ENCODE measurements at places on chromosomes 5 and 9. TPM values are rescaled to one million over a fixed set of nuclear protein-coding genes. Genes with fewer than 3 reads are reported as not detected.

Gene CKS2
- 16.6 TPM for total RNA-seq

GRCh38 chr5:176781638-176782570, 28.5 kb upstream of the UNC5A start:
- H3K36me3 ChIP-seq = no peaks in the 10 kb centered on the region
- no peak overlapping the region for H3K4me3 ChIP-seq
- DNase-seq = no peak
- H3K4me1 ChIP-seq = peaks cover 14% of the 10 kb centered on the region
- peaks cover 56% of the 10 kb centered on the region for H3K27me3 ChIP-seq
- H3K27ac ChIP-seq = no peak overlapping the region

Gene C9orf153
- total RNA-seq = 0.95 TPM

Gene RASEF
- total RNA-seq = 11.5 TPM
